Esophagus muscularis mucosa (tissue), 4 donors: ENCODE measurements at places on chromosomes 4 and X.

DNA sequence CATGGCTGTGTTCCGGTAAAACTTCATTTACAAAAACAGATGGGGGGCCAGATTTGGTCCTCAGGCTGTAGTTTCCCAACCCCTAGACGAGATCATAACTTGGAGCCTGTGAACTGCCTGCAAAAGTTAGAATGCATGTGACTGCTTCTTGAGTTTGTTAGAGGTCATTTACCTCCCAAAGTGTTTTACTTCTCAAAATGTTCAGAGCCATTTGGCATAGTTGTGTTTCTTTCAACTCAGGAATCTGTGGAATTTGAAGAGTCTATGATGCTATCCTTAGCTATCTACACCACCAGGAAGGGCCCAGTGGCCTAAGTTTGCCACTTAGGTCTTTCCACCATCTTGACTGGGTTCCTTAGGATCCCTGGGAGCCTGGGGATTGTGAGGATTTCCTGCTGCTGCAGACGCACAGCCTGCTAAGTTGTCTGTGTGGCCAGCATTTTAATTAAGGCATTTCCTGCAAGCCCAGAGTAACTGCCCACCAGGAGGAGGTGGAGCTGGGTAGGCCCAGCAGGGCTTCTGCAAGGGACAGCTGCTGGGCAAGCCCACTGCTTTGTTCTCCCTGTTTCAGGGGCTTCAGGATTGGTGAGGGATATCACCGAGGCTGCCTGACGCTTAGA lies 53.1 kb downstream of the CCNI start:
- no peaks in the 10 kb centered on the region for H3K27me3 ChIP-seq
- no peak overlapping the region for H3K4me3 ChIP-seq
- DNase-seq = peak; percentile 79
- peaks cover 50% of the 10 kb centered on the region for H3K36me3 ChIP-seq
- no peak overlapping the region for H3K27ac ChIP-seq

GRCh38 chr4:171742436-171742835 lies 70.8 kb upstream of the GALNTL6 start:
- no peaks in the 10 kb centered on the region for H3K27me3 ChIP-seq
- no peaks in the 10 kb centered on the region for H3K36me3 ChIP-seq
- H3K4me3 ChIP-seq = no peak overlapping the region
- no peak for DNase-seq
- H3K27ac ChIP-seq = no peak overlapping the region

GRCh38 chr4:16110661-16111290 lies 27.0 kb upstream of the PROM1 start:
- H3K4me3 ChIP-seq = no peak overlapping the region
- no peaks in the 10 kb centered on the region for H3K27me3 ChIP-seq
- H3K27ac ChIP-seq = no peak overlapping the region

DNA sequence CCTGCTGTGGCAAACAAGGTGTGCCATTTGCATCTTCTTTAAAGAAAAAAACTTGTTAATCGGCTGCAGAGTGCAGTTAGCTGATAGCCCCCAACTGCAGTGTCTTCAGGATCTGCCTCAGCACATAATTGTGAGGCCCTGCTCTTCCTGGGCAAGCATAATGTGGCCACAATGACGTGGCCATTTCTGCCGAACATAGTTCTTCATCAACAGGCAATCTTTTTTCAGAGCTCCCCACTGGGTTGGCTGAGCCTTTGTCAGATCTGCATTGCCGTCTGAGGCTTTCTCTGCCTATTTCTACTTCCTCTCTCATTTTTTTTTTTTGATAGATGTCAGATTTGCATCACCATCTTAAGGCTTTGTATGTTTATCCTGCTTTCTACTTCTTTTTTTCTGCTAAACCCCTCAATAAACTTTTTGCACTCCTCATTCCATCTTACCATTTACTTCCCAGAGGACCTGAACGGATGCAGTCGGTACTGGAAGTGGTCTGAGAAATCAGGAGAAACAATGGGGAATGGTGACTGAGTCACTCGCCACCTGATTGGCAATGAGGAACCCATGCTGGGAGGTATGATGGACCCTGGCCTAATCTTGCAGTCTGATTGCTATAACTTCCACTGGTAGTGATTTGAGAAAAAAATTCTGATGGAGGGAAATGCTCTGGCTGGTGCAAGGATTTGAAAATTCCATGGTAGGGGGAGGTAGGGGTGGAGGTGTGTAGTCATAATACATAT lies 21.2 kb upstream of the TAB3 start:
- DNase-seq = no peak
- no peaks in the 10 kb centered on the region for H3K27me3 ChIP-seq
- H3K36me3 ChIP-seq = no peaks in the 10 kb centered on the region
- H3K4me3 ChIP-seq = no peak overlapping the region
